Cerebellar nuclear complex (tissue), 1 donor: ENCODE measurements at places on chromosomes 6 and 20.

DNA sequence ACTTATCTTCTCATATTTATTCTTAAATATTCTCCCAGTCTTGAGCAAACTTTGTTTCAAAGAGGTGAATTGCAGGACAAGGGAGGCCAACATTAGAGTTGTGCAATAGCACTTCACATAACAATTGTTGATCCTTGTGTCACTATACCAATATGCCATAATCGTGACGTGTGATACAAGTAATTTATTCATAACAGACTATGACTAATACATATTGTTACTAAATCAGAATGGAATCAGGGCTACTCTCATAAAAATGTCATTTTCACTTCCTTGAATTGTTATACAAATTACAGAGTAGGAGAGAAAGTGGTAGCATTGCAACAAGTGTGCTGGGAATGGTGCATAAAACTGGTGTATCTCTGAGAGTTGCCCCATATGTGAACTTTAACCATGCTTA is 37.2 kb upstream of the PLCB1 start:
- no peak for DNase-seq

DNA sequence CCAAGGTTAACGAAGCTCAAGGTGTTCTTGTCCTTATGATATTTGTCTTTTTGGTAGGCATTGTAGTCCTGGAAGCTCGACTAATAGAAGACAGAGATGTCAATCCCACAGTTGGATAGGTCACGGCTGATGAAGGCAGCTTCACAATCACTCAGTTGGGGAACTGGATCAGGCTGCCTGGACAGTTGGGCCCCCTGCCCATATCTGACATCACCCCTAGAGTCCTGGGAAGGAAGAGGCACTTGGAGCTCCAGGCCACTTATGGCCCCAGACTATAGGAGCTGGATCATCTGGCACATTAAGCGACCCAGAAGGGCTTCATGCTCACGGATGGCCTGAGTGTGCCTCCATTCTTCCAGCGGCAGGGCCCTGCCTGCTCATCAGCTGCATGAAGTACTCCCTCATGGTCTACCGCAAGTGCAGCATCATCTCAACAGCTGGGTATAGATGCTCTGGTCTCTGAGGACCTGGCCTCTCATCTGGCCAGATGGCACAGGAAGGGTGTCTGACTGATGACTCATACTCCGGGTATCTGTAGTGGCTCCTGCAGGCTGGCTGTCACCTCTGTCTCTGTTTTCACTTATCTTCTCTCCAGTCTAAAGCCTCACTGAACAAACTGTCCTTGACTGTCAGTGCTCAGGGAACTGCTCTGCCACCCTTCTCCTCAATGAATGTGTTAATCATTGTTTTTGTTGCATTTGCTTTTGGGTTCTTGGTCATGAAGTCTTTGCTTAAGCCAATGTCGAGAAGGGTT is 29.2 kb upstream of the SSR1 start:
- DNase-seq = no peak

GRCh38 chr6:3786141-3786540 is 34.6 kb upstream of the PXDC1 start:
- DNase-seq = no peak

GRCh38 chr20:3082306-3082951 is 2.1 kb downstream of the AVP start:
- DNase-seq = no peak

DNA sequence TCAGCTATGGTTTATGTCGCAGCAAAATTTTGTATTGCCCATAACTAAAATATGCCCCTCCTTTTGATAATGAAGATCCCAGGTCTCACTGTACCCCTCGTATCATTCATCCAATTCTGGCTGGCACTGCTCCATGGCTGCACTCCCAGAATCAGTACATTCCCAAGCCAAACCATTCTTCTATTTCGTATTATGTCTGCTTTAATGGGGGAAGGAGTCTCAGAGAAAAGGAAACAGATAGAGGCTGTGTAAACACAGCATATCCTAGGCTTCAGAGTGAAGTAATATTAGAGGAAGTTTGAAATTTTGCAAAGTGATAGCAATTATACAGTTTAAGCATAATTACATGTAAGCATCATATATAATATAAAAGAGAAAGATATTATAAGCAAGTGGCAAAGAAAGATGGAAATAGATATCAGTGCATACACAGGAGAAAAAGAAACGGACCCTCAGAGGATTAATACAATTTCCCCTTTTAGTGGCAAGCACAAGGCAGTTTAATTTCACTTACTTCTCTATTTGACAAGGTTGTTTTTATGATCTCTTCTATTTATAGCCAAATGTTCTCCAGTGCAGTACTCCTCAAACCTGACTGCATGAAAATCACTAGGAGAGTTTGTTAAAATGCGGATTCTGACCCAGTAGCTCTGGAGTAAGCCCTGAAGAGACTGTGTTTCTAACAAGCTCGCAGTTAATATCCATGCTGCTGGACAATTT is 56.5 kb upstream of the TENT5A start:
- DNase-seq = no peak

DNA sequence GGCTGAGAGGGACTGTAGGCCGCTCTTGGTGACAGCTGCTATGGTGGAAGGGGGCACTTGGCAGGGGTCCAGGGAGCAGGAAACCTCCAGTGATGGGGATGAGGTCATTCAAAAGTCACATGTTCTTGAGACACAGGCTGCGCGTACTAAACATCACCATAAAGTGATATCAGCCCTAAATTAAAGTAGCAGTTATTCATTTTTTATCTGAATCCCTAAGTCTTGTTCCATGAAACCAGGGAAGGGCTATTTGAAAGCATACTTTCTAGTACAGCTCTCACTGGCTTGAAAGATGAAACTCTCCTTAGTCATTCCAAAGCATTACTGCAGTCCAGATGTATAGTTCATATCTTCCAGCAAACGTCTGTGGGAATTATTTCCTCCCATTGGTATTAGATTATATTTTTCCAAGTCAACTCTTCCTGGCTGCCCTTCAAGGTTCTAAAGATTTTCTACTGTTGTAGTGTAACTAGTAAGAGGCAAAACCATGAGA is 373.1 kb downstream of the CD109 start:
- DNase-seq = no peak

DNA sequence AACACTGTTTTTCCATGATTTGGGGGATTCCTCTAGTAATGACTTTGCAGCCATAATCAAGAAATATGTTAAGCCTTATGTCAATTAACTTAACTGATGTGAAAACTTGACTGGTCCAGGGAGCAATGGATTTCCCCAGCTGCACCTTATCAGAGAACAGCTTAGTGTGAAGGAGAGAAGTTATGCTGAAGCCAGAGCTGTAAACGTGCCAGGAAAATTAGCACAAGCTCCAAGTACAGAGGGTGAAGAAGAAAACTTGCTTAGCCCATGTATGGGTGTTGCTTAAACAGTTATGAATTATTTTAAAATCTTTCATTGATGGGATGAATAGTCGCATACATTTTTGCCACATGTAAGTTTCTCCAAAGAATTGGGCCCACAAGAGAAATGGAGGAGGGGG is 214.9 kb upstream of the RNF217 start:
- no peak for DNase-seq

- no peak for DNase-seq
Measured at GRCh38 chr20:60054716-60055634, 96.8 kb downstream of the CDH26 start.
